ENCODE measurements at places on chromosomes 4 and X.

- no peak for ATAC-seq
Observed at GRCh38 chr4:2074588-2074987, 15.5 kb downstream of the NAT8L start.

- no peak for ATAC-seq
Observed at GRCh38 chr4:77172336-77172735, 15.3 kb downstream of the CCNG2 start.

DNA sequence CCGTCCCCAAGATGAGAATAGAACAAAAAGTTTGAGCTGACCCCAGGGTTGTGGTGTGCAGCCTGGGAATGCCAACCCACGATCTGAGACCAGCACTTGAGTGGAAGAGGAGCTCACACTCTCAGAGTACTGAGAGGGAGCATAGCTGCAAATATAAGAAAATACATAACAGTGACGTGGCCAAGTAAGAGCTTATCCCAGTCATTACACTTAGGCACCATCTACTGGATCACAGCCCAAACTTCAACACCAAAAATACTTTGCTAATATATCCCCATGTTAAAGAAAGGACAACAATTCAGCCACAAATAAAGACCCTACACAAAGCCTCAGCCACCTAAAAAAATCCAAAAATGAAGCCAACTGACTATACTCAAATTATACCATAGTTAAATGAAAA is 33.3 kb upstream of the CXCL6 start:
- ATAC-seq: no peak

- no peak for ATAC-seq
Observed at GRCh38 chr4:13872155-13872554, 244.6 kb upstream of the BOD1L1 start.

GRCh38 chrX:28189011-28189410 is 207.8 kb upstream of the DCAF8L1 start:
- ATAC-seq: no peak

DNA sequence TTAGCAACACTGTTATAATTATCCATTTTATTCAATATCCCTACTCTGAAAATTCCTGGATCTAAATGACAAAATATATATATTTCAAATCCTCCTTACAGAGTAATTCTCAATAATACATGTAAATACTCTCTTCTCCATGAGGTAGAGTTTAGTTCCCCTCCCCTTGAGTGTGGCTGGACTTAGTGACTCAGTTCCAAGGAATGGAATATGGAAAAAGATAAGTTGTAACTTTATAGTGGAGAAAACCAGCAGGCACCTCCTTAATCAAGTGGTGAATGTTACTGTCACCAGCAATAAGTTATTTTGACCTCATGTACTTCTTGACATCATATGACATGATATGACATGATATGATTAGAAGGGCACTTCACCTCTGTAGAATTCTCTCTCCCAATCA is 302.0 kb downstream of the RAB28 start:
- no peak for ATAC-seq

DNA sequence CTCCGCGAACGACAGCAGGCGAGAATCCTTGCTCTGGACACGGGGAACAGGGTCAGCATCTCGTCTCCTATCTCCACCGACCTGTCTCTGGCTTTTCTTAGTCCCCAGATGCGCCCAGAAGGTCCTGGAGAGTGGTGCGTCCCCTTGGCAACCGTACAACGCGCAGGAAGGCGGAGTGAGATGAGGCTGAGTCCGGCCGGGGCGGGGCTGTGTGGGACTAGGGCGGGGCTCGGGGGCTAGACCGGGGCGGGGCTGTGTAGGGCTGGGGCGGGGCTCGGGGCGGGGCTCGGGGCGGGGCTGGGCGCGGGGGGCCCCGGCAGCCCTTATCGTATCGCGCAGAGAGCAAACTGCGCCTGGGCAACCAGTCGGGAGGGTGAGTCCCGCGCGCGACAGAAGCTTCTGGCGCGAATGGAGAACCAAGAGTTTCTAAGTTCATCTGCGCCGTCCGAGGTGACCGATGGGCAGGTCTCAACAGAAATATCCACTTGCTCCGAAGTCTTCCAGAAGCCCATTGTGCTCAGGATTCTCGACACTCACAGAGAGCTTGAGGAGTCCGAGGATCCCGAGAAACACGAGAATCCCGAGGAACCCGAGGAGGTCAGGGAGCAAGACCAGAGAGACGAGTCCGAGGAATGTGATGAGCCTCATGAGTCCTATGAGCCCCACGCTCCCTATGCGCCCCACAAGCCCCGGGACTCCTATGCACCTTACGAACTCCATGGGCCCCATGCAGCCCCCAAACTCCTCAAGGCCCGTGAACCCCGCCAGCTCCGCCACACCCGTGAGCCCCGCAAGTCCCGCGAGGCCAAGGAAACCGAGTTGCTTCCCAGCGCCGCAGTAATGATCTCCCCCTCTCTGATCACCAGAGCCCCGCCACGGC is 24.9 kb downstream of the ARL9 start:
- peak; percentile 98 for ATAC-seq

GRCh38 chrX:49212861-49213260 is 12.9 kb upstream of the SYP start:
- no peak for ATAC-seq

- no peak for ATAC-seq
Observed at GRCh38 chr4:77911842-77912450, 49.3 kb downstream of the MRPL1 start.

DNA sequence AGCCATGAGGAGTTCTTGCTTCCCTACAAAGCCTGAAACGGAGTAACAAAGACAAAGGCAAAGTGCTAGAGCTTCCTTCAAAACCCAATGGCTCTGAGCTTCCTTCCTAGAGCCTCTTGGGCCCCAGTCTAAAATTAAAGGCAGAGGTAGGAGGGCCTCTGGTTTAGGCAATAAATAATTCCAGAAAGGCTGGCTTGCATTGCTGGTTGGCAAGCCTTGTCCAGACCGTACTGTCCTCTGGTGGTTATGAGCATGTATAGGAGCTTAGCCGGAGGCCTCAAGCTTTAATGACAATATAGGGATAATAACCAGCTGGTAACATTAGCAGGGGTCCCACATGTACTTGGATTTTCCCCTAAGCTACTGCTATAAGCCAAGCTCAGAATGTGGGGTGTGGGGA is 237.3 kb downstream of the AR start:
- ATAC-seq: no peak

GRCh38 chr4:145736241-145736831 is 56.4 kb downstream of the C4orf51 start:
- ATAC-seq: no peak

DNA sequence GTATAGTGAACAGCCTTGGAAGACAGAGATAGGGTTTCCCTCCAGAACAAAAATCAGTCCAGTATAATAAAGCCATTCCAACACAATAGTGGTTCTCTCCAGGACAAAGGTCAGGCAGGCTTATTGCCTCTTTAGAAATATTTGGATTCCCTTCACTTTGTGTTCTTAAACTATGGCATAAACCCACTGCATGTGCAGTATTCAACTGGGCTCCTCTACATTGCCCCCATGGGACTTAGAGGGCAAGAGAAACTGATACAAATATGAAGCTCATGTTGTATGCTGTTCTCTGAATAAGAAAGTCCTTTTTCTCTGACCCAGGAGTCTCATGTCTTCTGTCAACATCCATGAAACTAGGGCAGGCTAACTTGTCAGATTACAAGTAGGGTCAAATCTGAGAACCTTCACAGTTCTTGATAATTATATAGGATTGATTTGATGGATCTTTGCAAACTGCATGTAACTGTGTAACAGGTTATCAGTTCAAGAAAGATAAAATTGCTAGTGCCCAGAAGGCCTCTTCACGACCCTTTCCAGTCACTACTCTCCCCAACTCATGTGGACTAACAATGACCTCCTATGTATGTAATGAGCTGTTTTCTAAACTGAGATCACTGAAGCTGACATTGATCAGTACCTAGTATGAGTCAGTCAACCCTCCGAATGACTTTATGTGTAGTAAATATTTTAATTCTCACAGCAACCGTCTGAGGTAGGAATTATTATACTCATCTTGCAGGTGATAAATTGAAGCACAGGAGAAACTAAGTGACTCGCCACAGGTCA is 31.9 kb upstream of the FAM9C start:
- ATAC-seq: peak; percentile 91

DNA sequence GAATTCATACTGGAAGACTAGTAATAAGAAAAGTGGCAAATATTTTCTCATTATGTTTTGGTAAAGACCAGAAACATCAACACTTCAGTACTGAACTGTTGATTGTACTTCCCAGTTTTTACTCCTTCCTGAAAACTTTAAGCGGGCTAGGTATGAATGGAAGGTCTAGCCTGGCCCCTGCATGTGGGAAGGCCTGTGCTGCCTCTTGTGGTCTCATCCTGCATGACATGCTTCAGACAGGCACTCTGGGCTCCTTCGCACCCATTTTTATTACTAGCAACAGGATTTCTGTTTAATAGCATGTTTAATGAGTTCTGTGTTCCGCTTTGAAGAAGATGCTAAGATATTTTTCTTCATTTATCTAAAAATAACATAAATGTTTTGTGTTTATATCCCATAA is 279.1 kb downstream of the ANK2 start:
- ATAC-seq: no peak

- ATAC-seq: no peak
Observed at GRCh38 chrX:23822397-23822796, 39.4 kb downstream of the SAT1 start.

- no peak for ATAC-seq
Observed at GRCh38 chr4:150583287-150584110, 1.5 kb downstream of the MAB21L2 start.

DNA sequence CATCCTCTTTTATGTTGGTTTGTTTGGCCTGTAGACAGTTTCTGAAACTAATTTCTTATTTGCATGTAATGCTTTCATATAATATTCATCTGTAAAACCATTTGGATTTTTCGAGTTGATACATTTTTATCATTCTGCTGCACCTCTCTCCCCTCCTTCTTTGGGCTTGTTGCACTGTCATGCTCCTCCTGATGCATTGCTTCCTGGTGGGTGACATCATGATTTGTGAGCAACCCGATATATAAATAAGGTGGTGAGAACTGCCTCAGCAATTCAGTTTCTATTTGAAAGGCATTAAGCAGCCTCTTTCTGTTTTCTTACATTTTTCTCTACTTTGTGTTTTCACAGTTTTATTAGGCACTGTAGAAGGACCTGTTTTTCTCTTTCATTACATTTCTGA is 515.7 kb downstream of the RPA4 start:
- ATAC-seq: peak; percentile 33

GRCh38 chrX:103889216-103889615 is 57.2 kb upstream of the RAB9B start:
- no peak for ATAC-seq

DNA sequence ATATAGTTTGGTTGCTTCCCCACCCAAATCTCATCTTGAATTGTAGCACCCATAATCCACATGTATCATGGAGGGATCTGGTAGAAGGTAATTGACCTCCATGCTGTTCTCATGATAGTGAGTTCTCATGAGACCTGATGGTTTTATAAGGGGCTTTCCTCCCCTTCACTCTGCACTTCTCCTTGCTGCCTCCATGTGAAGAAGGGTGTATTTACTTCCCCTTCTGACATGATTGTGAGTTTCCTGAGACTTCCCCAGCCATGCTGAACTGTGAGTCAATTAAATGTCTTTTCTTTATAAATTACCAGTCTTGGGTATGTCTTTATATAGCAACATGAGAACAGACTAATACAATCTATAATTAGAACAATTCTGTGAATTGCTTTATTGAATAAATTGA is 11.9 kb upstream of the DCAF4L1 start:
- no peak for ATAC-seq

DNA sequence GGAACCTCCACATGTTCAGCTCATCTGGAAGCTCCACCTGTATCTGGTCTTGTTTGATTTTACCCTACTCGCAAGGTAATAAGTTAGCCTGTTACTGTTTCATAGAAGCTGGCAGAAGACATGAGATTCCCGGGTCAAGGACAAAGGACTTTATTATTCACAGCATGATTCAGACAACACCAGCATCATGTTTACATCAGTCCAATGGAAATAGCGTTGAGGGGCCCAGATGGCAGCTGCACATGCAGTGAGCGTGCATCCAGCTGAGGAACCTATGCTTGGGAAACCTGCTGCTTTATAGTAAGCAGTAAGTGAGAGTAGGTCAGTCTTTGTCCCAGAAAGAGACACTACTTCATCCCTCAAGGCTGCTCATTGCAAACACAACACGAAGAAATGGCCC is 19.8 kb downstream of the TSPAN5 start:
- no peak for ATAC-seq

- ATAC-seq: no peak
Observed at GRCh38 chr4:106602711-106603110, 234.1 kb upstream of the GIMD1 start.

DNA sequence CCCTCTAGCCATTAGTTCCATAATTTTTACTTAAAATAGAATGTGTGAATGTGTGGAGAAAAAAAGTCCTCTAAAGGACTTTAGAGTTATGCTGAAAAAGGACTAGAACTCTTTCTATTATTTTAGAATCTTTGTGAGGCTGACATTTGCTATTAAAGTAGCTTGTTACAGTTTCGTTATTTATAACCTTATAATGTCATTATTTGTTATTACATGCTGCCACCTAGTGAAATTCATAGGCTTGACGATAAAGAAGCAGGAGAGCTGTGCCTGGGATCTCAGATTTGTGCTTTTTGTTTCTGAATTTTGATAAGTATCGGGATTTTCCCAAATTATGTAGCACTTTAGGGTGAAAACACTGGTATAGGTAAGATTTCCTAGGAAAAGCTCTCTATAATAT is 38.5 kb upstream of the TAPT1 start:
- peak; percentile 67 for ATAC-seq

DNA sequence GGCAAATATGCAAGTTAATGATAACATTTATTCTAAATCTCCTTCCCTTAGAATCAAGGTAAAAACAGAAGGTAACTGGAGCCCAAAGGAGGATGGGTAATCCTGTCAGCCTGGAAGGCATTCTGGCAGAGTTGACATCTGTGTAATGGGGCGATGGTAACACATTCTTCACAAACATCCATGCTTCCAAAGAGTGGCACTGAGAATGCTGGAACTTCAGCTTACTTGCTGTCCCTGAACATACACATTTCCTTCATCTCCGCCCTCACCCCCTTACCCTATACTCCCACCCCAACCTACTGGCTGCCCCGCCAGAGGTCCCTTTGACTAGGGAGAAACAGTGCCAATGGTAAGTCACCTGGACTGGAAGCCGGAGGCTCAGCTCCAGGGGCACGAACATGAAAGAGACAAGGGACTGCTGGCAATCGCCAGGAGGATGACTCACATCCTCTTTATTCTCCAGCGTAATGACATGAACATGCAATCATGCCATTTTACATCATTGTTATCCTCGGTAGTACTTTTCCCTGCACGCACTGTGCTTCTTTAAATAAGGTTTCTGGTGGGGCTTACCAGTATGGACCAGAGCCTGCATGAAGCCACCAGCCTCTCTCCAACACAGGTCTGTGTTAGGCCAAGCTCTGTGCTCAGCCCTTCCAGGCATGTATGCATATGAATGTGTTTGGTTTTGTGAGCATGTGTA is 694.2 kb upstream of the TENM3 start:
- ATAC-seq: no peak

DNA sequence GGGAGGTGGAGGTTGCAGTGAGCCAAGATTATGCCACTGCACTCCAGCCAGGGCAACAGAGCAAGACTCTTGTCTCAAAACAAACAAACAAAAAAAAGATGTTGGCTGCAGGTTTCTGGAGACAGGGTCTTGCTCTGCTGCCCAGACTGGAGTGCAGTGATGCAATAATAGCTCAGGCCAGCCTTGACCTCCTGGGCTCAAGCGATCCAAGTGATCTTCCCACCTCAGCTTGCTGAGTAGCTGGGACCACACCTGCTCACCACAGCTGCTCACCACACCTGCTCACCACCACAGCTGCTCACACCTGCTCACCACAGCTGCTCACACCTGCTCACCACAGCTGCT is 29.9 kb upstream of the CPLX1 start:
- no peak for ATAC-seq
